Large intestine (tissue), 12 donors: ENCODE measurements at places on chromosomes 13 and 19.

GRCh38 chr19:40217934-40218890 is at the start of gene TTC9B:
Gene TTC9B (minus strand): TSS chr19:40218384. CDS start chr19:40218381, 3 bp downstream.
- H3K27me3 ChIP-seq: peaks cover 50% of the 10 kb centered on the region
- H3K4me3 ChIP-seq: peak within 1 kb of the TSS; percentile 30
- no peaks in the 10 kb centered on the region for H3K36me3 ChIP-seq
- peak; percentile 27 for DNase-seq
- peaks cover 18% of the 10 kb centered on the region for H3K4me1 ChIP-seq

GRCh38 chr19:7722231-7722651 is 9.7 kb downstream of the CLEC4G start:
- no peak for DNase-seq
- no peaks in the 10 kb centered on the region for H3K4me1 ChIP-seq
- peaks cover 2% of the 10 kb centered on the region for H3K27me3 ChIP-seq
- H3K36me3 ChIP-seq: no peaks in the 10 kb centered on the region
- no peak overlapping the region for H3K27ac ChIP-seq

DNA sequence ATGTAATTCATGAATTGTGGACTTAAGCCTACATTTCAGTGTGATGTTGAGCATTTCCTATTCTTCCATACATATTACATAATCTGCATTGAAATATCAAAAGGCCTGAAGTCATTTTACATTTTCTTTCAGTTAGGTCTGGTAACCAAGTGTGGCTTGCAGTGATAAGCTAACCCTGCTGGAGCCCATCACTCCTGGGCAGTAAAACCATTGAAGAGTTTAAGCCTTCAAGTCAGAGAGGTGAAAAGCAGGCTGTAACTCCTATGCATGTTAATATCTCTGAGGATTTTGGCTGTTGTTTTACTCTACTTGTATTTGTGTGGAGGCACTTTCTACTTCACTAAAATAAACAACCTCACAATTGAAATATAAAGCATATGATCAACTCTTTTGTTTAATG is 248.8 kb downstream of the SLITRK5 start:
- no peaks in the 10 kb centered on the region for H3K4me1 ChIP-seq
- H3K4me3 ChIP-seq: no peak overlapping the region
- H3K36me3 ChIP-seq: no peaks in the 10 kb centered on the region
- no peak for DNase-seq
- H3K27me3 ChIP-seq: no peaks in the 10 kb centered on the region

- H3K27ac ChIP-seq: peak overlapping the region; percentile 74
- H3K4me3 ChIP-seq: no peak overlapping the region
- peaks cover 16% of the 10 kb centered on the region for H3K4me1 ChIP-seq
- H3K36me3 ChIP-seq: no peaks in the 10 kb centered on the region
These were observed 540.7 kb downstream of the GPC6 start for GRCh38 chr13:93767180-93767916.

- H3K4me3 ChIP-seq: no peak overlapping the region
- H3K36me3 ChIP-seq: no peaks in the 10 kb centered on the region
- DNase-seq: no peak
- H3K27me3 ChIP-seq: peaks cover 18% of the 10 kb centered on the region
These were observed 4.0 kb upstream of the PNMA8B start for GRCh38 chr19:46499692-46500091.

DNA sequence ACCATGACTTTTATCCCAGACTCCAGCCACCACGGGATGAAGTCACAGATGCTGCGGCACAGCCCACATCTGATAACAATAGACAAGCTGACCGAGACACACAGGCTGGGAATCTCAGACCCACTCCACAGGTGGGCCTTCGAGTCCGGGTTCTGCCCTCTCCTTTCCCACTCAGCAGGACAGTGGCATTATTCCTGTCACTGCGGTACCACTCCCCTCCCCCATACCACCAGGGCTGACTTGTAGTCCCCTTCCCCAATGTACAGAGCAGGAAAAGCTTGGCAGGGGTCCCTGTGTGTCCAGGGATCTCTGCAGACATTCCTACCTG is 179 bp upstream of the AMER2 start:
- H3K27me3 ChIP-seq: peaks cover 66% of the 10 kb centered on the region
- H3K4me1 ChIP-seq: no peaks in the 10 kb centered on the region
- H3K4me3 ChIP-seq: no peak overlapping the region
- H3K36me3 ChIP-seq: no peaks in the 10 kb centered on the region
- H3K27ac ChIP-seq: no peak overlapping the region

GRCh38 chr13:35484384-35484783 is 7.9 kb upstream of the MAB21L1 start:
- H3K27ac ChIP-seq: no peak overlapping the region
- H3K4me3 ChIP-seq: no peak overlapping the region
- H3K36me3 ChIP-seq: no peaks in the 10 kb centered on the region
- peaks cover 5% of the 10 kb centered on the region for H3K27me3 ChIP-seq

GRCh38 chr19:35977446-35978222 is 17.4 kb upstream of the SDHAF1 start:
- H3K4me1 ChIP-seq: no peaks in the 10 kb centered on the region
- H3K27me3 ChIP-seq: peaks cover 8% of the 10 kb centered on the region
- H3K36me3 ChIP-seq: no peaks in the 10 kb centered on the region

GRCh38 chr19:17772172-17772571 is 20.9 kb downstream of the FCHO1 start:
- no peaks in the 10 kb centered on the region for H3K36me3 ChIP-seq
- H3K27me3 ChIP-seq: no peaks in the 10 kb centered on the region
- H3K27ac ChIP-seq: no peak overlapping the region
- no peak overlapping the region for H3K4me3 ChIP-seq

- no peaks in the 10 kb centered on the region for H3K36me3 ChIP-seq
- H3K4me1 ChIP-seq: no peaks in the 10 kb centered on the region
- H3K27me3 ChIP-seq: no peaks in the 10 kb centered on the region
- H3K4me3 ChIP-seq: no peak overlapping the region
- H3K27ac ChIP-seq: no peak overlapping the region
- DNase-seq: no peak
These were observed 1308.2 kb downstream of the PCDH9 start for GRCh38 chr13:65921933-65922332.

- H3K27me3 ChIP-seq: no peaks in the 10 kb centered on the region
- DNase-seq: peak; percentile 58
- no peak overlapping the region for H3K4me3 ChIP-seq
- H3K4me1 ChIP-seq: peaks cover 5% of the 10 kb centered on the region
- H3K27ac ChIP-seq: peak overlapping the region; percentile 59
- H3K36me3 ChIP-seq: peaks cover 40% of the 10 kb centered on the region
These were observed 6.1 kb upstream of the KANK2 start for GRCh38 chr19:11203194-11204075.
